ENCODE measurements at places on chromosomes 4 and X.

GRCh38 chr4:101357751-101358150 is 10.4 kb upstream of the PPP3CA start:
- peak; percentile 85 for DNase-seq

DNA sequence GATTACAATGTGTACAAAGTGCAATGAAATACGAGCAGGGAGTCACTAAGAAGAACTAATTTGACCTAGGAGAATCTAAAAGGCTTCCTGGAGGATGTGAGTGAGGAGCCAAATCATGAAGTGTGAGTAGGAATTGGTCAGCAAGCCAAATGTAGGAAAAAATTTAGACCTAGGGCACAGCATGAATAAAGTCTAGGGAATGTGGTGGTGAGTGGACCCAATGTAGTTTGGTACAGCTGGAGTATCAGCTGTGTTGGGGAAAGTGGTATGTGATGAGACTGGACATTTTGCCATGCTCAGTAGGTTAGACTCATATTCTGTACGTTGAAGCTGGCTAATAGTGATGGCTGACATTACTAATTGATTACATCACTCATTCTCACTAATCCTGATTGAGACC is 191.0 kb downstream of the AFF2 start:
- DNase-seq = peak; percentile 47

GRCh38 chr4:128776794-128777216 is 32.7 kb upstream of the JADE1 start:
- DNase-seq = peak; percentile 84

- no peak for DNase-seq
Observed at GRCh38 chrX:25344161-25344936, 328.6 kb upstream of the ARX start.

DNA sequence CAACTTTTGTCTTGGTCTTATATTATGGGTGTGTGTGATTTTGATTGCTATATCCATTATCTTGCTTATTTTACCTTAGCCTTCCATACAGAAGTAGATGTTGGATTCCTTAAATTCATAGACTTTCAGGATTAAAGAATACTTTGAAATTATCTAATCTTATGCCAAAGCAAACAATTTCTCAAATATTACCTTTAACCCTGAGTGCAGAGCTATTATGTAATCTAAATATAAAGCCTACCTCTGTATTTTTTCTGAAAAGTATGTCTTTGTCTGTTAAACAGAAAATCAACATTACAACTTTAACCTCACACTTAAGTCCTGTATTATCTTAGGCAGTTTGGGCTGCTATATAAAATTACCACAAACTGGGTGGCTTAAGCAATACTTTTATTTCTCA is 782.5 kb downstream of the STIM2 start:
- DNase-seq = no peak

DNA sequence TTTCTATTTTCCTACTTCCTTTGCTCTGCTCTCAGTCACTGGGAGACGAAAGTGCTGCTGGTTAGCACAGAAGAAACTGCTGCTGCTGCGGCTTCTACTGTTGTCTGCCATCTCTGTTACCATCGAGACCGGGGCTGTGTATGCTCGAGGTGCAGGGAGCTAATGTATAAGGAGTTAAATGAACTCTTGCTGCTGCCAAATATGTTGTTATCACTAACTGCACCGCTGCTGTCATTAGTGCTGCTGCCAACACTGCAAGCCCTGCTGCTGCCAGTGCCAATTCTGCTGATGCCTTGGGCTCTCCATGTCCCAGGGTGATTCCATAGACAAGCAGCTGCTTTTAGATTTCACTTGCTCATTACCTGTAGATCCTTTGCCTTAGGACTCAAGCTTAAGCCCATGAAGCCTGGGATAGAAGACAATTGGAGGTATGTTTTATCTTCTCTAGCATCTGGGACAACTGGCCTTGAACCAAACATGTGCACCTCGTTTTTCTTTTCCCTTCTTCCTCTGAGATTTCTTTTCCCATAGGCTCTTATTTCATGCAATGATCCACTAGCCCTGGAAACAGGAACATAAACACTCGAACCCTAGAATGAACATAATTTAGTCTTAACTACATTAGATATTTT is 107.8 kb downstream of the CCSER1 start:
- DNase-seq = no peak

DNA sequence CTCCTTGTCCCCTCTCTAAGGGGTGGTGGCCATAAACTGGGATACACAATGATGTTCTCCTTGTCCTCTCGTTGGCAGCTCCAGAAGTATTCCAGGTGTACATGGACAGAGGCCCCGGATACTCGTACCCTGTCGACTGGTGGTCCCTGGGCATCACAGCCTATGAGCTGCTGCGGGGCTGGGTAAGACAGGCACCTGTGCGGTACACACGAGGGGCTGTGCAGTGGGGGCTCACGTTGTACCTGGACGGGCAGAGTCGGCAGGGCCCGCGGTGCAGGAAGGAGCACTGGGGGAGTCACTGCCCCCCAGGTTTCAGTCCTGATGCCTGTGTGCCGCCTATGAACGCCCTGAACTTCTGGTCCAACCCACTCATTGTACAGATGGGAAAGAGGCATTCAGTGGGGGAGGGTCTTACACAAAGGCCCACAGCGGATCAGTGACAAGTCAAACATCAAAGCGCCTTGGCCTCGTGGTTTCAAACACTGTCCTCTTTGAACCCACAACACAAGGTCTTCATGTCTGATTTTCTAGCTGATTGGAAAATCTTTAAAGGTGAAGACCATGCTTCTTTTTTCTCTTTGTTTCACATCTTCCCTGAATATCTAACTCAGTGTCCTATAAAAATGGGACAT is 261.6 kb downstream of the EVC2 start:
- no peak for DNase-seq

GRCh38 chr4:128589384-128589965 is 220.0 kb upstream of the JADE1 start:
- no peak for DNase-seq

GRCh38 chr4:20075248-20075871 is 176.3 kb upstream of the SLIT2 start:
- DNase-seq = peak; percentile 5

DNA sequence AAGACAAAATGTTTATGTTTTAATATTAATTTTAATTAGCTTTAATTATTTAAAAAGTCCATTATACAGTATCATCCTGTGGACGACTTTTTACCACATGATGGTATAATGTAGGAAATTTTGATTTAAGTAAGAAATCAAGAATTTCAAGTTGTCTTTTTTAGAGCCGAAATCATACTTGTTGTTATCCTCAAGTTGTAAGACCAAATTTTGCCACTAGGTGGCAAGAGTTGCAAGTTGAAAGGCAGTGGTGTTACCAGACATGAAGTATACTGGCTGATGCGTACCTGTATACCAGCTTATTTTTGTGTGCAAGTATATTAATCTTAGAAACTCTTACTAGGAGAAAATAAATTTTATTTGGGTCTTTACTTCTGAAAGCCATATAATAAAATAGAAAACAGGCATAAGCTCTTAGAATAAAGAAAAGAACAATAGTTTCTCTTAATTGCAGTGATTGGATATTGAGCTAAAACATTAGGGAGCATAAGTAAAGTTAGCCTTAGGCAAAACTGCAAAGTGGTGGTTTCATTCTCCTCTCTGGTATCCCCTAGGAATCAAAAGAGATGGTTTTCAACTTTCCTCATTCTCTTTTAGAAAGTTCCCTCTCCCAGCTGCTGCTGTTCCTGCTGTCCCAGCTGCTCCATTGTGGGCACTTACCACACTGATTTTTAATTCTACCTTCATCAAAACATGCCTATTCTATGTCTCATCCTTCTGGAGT is 118.0 kb upstream of the WDFY3 start:
- DNase-seq = peak; percentile 66

GRCh38 chr4:137638934-137639333 is 106.6 kb upstream of the PCDH18 start:
- no peak for DNase-seq

- peak; percentile 76 for DNase-seq
Observed at GRCh38 chrX:24081661-24082154, 27.0 kb downstream of the EIF2S3 start.

GRCh38 chr4:17713779-17714178 is 67.6 kb downstream of the FAM184B start:
- no peak for DNase-seq

DNA sequence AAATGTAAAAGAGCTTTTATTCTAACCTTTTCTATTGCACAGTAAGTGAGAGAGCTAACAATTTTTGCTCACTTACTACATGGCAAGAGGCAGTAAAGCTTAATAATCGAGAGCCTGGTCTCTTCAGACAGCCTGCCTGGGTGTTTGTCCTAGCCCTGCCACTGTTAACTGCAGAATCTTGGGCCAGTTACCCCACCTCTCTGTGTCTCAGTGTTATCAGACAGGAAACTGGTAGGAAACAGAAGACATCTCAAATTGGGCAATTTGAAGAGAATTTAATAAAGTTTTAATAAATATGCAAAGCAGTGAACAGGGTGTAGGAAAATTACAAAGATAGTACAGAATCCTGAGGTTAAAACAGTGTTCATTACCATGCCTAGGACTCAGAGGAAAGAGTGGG is 13.4 kb downstream of the STAP1 start:
- DNase-seq = no peak

DNA sequence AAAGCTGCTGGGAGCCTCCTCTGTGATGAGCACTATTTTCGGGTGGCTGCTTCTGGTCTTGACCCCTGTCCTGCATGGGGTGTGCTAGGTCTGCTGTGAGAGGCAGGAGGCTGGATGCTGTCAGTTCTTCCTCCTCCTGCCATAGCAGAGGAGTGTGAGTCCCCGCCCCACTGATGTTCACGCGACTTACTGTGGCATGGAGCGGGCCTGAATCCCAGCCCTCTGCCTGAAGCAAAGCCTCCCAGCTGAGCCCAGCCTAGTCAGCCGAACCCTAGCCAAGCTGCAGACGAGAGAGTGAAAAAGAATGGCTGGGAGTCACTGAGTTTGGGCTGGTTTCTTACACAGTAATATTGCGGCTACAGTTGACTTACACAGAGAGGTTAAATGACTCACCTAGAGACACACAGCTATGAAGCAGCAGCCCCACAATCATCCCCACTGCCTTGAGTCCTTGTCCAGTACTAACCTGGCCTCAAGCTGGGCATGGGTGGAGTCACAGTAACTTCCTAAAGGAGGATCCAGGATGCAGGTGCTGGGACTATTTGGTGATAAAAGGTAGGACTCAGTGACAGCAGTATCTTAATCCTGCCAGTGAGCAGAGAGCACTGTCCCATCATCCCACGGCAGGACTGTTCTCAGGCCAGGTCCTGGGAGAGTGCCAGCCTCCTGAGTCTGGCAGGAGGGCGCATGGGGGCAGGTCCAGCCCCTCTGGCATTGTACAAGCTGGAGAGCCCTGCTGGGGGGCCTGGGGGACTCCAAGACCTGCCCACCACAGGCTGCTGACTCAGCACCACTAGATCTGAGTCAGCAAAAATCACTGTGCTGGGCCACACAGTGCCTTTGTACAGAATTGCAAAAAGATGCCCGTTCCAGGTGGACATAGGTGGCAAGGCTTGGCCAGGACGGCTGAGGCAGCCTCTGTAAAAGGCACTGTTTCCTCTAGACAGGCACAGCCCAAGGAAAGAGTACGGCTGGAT is 60.4 kb upstream of the CRMP1 start:
- no peak for DNase-seq

DNA sequence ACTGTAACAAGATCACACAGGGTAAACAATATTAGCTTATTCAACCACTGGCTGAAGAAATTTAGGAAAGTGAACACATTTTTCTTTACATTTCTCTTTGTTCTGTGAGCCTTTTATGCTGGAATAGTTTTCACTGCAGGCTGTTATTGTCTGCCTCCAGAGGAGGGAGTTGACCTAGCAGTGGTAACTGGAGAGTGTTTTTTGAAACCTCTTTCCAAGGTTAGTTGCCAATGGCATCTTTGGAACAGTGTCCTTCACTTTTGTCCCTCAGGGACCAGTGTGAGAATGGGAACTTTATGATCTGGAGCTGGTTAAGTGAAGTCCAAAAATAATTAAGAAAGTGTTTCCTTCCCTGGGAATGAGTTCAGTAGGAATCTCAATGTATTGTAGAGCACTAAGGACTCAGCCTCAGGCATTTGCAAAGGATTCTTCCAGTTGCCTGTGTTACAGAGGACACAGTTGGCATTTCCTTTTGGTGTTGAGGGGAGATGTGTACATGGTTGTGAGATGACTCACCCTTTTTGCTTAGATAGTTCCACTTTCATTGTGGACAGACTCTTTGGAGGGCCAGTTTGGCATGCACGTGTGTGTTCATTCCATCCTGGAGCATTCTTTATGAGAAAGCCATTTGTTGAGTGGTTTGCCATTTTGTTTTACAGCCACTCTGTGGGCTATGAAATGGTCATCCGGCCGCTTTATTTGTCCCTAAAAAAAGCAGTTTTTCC is 61.3 kb downstream of the AR start:
- peak; percentile 99 for DNase-seq

DNA sequence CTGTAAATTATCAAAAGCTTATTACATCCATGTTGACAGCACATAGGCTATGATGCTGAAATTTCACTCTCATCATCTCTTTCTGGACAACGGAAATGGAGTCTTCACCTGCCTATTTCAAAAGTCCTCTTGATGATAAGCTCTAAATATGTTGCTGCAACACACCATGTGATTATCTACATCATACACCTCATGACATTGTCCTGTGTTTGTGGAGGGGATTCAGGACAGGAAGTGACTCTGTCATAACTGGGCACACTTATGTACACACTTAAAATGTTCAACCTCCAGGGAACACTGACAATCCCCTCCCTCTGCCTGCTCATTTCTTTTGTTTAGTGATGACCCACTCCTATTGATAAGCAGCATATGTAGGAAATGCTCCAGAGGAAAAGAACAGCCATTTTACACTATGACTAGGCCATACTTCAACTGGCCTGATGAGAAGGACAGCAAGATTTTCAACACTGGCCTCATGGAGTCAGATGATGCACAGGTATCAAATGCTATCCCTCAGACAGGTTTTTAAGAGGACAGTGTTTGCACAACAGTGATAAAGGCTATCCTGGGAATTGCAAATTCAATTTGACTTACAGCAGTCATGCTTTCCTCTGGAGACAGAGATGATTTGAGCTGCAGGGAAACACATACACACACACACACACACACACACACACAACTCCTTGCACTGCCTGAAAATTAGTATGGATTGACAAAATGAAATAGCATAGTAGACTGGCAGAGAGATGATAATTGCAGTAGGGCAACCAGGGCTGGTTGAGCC is 163.3 kb upstream of the RASGEF1B start:
- no peak for DNase-seq

- DNase-seq = no peak
Observed at GRCh38 chr4:84366161-84366560, 132.9 kb downstream of the NKX6-1 start.

DNA sequence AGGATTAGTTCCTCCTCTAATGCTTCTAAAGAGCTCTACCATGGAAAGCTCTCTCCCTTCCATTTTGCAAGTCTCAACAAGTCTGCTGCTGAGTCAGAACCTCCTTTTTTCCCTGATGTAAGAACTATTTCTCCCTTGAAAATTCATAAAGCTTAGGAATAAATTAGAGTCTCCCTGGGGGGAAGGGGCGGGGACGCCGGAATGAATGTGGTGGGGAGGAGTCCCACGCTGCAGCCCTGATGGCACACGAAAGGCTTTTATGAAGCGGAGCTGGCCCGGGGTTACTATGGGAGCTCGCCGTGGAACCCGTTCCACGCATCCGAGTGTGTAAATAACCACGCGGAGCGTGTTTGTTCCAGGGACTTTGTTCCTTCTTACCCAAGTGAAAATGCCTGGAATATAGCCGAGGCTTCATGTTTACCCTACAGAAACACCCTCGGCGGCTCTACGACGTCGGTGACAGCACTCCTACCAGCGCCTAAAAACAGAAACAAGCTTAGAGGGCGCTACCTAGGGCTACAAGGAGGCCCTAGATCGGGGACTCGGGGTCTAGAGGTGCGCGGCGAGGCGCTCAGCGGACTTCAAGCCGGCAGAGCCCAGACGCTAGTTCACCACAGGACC is 923 bp upstream of the CPEB2 start:
- peak; percentile 81 for DNase-seq
